ENCODE measurements at places on chromosomes 2 and 18.

GRCh38 chr2:97005353-97005752 lies 19.0 kb upstream of the FAM178B start:
- DNase-seq = no peak

GRCh38 chr2:212451786-212452231 lies 86.8 kb downstream of the ERBB4 start:
- no peak for DNase-seq

GRCh38 chr2:9378433-9379390 lies 44.6 kb downstream of the ITGB1BP1 start:
- no peak for DNase-seq

GRCh38 chr2:235611349-235611748 lies 117.5 kb downstream of the AGAP1 start:
- no peak for DNase-seq

GRCh38 chr2:39587168-39587567 lies 78.5 kb upstream of the TMEM178A start:
- DNase-seq = no peak

GRCh38 chr2:197033222-197033621 lies 106.7 kb upstream of the PGAP1 start:
- DNase-seq = no peak

DNA sequence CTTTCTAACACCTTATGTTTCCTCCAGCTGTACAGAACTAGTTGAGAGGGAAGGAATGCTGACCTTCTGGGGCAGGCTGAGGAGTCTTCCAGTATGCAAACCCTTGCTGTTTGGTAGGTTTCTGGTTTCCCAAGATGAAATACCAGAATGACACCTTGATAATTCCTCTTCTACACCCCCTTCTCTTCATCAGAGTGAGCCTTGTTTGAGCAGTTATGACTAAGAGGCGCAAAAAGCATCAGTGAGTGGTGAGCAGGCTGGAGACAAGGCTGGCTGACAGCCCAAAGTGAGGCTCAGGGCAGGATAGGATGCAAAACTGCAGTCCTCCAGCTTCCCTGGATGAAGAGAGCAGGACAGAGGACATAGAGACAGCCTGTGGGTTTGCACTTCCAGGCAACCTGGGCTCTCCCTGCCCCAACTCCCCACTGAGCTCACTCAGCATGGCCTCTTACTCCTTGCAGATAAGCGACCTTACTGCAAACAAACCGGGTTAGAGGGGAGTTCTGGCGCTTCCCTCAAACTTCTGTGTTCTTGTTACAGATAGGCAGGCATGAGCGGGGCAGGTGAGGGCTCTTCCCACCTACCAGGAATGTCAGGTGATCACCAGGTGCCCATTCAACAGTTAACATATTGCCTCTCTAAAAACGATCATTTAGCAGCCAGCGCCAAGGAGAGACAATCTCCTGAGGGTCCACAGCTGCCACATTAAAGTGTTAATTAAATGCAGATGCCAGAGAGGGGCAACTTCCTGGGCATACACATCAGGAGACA lies 5.4 kb downstream of the MPPE1 start:
- no peak for DNase-seq

DNA sequence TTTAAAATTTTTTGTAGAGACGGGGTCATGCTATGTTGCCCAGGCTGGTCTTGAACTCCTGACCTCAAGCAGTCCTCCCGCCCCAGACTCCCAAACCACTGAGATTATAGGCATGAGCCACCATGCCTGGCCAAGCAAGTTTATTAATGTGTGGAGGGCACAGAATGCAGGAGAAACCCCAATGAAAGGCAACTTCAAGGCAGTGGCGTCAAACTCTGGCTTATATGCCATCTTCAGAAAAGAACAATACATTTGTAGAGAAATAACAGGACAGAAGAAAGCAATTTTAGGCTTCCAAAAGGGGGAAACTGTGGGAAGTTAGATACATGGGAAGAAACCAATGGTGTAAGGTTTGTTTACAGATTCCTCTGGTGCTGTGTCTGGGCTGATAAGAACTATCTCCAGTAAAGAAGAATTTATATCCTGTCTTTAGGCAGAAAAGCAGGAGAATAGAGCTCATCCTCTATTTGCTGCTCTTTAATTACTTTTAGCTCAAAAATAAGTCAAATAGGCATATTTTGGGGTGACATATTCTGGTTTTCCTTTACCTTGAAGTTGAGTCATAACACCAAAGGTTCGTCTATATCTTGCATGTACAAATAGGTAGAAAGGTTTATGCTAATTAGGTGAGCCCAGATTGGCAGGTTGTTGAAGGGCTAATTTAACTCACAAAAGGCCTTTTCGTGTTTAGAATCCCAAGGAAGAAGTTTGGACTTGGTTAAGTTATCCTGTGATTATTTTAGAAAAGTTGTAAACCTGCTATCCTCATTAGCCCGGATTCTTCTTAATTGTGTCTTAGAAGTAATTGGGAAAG lies 26.0 kb upstream of the TMEM214 start:
- no peak for DNase-seq

- peak; percentile 49 for DNase-seq
Observed at GRCh38 chr2:70069049-70069448, 18.2 kb upstream of the PCBP1 start.

DNA sequence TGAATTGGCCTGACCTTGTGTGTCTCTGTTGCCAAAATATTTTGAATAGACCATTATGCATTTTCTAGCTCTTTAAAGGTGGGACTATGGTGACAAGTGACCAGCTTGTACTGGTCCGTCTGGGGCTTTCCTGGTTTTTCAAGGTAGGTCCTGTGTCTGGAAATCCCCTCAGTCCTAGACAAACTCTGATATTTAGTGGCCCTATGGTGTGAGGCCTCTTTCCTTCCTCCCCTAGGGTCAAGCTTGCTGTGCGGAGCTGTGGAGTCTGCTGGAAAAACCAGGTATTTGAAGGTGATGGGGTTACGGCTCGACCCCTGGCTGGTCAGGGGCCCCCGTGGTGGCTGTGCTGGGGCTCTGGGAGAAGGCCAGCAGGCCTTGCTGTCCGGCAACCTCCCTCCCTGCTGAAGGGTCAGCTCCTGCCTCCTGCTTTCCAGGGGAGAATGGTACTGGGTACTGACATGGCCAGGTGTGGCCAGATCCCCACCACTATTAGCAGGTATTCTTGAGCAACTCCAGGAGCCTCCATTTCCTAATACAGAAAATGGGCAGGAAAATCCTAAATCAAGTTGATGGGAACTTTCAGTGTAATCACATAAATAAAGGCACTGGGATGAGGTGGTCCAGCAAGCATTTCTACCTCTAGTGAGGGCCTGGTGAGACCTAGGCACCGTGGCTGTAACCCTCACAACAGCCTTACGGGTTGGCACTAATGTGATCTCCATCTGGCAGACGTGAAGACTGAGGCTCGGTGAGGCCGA lies 86.2 kb upstream of the HS6ST1 start:
- no peak for DNase-seq

GRCh38 chr2:55025627-55026026 lies 24.6 kb downstream of the RTN4 start:
- no peak for DNase-seq

DNA sequence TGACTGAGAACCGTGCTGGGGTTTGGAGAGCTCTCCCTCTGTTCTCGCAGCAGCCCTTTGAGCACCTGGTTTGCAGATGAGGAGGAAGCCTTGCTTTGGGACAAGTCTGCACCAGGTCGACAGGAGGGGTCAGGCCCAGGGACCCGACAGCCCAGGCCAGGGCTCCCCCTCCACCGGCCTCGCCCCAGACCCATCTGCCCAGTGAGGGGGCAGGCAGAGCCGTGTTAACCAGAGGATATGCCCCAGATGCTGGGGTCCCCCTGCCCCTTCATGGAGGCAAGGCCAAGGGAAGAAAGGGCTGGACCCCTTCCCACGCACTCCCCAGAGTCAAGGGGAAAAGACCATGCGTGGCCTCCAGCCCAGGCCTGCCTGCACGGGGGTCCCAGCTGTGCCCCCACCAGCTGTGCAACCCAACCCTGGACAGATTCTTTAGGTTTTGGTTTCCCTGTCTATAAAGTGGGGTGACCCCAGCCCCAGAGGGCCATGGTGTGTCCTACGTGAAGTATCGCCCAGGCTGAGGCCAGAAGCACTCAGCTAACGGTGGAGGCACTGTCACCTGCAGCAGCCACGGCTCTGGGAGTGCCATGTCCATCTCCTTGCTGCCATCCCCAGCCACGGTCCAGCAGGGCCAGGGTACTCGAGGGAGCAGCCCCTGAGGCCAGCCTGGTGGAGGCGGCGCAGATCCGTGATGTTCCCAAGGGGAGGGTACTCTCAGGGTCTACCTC lies 4.8 kb upstream of the SNED1 start:
- no peak for DNase-seq

DNA sequence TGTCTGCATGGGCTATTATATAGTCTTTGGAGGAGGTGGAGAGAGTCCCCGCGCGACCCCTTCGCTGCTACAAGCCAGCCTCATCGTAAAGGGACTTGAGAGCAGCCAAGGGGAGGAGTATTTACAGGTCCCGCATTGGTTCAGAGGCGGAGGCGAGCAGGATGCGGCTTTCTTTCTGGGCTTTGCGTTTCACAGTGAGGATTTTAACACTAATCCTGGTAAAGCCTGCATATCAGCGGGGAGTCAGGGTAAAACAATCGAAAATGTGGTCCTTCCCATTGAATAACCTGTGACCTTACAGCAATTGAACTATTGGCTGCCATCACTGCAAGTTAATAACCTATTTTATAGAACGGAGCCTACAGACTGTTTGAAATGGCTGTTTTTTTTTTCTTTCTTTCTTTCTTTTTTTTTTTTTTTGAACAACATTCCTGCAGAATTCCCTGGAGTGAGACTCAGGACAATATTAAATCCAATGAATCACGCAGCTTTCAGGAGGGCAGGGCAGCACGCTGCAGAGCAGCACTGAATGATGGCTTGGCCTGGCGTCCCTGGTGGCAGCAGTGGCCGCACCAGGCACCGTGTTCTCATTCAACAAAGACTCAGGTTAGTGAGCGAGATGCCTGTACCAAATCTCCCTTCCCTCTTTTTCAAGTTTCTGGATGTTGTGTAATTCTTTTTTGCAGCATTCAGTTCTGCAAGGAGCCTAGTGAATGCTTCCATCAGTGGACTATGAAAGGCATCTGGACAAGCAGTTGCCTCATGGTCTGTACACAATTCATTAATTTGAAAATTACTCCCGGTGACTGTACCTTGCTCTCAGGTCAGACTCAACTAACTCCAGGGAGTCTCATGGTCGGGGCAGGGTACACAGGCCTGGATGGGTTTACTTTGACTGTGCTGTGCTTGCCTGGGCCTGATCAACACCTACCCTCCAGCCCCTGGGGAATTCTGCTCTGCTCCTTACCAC lies 19.8 kb downstream of the SMIM21 start:
- DNase-seq = no peak

- DNase-seq = no peak
Observed at GRCh38 chr2:100713106-100713505, 106.8 kb upstream of the NPAS2 start.

DNA sequence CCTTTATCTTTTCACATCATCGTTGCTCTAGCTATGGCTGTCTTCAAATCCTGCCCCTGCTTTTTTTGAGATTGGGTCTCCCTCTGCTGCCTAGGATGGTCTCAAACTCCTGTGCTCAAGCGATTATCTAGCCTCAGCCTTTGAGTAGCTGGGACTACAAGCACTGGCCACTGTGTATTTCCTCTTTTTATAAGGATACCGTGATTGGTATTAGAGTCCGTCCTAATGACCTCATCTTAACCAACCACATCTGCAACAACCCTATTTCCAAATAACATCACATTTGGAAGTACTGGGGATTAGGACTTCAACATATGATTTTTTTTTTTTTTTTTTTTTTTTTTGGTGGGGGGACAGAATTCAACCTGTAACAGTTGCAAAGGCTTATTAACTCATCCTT lies 9.1 kb downstream of the RESP18 start:
- no peak for DNase-seq

DNA sequence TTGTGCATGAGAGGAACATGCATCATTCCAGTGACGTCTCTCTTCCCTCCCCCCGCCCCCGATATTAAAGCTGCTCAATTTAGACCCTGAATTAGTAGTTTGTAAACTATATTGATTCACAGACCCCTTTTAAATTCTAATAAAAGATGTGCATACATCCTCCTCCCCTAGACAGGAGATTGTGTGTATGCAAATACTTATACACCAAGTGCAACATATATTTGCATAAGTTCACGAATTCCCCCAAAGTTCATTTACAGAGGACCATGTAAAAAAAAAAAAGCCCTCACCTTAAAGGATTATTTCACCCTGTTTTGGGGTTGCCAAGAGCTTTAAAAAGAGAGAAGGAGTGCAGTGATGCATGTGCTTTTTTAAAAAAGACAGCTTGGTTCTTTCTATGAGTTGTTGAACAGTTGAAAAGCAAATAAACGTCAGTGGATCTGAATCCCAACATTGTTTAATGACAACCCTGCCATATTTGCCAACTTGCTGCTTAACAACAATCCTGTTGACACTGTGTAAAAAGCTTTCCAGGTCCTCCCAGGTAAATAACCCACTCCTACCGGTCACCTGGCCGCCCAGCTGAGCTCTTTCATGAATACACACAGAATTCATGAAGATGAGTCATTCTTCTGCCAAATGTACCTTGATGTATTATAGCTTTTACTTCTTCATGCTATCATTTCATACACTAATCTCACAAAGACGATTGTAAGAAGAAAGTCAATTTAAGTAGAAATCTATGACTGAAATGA lies 211.5 kb downstream of the IKZF2 start:
- DNase-seq = no peak

DNA sequence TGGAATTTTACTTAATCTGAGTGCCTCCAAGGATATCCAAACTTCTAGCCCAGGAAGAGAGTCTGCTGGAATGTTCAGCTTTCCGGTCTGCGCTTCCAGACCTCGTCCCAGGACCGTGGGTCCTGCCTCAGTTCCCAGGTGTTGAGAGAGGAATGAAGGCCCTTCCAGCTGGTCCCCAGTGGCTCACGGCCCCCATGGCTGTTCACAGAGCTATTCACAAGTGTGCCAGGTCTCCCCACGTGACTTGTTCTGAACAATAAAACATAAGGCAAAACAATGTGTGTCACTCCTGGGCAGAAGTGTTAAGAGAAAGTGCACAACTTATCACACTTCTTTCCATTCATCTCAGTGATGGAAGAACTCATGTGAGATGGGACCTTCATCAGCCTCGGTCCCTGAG lies 20.1 kb upstream of the TEX51 start:
- no peak for DNase-seq

DNA sequence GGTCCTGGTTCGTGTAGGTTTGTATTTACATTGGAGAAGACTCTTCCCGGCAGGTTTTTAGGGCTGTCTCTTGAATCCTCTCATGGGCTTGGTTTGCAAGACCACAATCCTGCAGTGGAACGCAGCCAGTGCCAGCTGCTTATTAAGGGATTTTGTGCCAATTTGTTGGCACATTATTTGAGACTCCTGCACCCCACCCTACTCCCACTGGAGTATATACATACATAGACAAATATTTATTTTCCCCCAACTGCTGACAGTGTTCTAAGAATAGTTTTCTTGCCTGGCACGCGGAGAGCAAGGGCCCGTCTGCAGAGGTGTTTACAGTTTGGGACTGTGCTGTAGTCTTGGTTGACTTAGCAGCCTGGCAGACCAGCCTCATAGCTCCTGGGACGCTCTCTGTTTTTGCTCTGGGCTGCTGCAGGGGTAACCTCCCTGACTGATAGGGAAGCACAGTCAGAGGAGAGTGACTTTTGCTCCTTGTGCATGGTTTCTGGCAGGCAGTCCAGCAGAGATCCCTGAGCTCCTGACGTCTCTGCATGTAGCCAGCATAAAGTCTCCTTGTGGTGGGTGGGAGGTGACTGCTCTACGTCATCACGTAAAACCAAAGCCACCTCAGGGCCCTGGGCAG lies 1.9 kb downstream of the LDLRAD4 start:
- DNase-seq = no peak

- no peak for DNase-seq
Observed at GRCh38 chr2:241062389-241063092, 39.5 kb downstream of the MTERF4 start.
